ENCODE measurements at places on chromosomes 4 and X. TPM values are rescaled to one million over a fixed set of nuclear protein-coding genes. Genes with fewer than 3 reads are reported as not detected.

- no peak for DNase-seq
These were observed 128.1 kb upstream of the HPF1 start for GRCh38 chr4:169885893-169886292.

- no peak for DNase-seq
These were observed 291.0 kb upstream of the HAND2 start for GRCh38 chr4:173821036-173821435.

DNA sequence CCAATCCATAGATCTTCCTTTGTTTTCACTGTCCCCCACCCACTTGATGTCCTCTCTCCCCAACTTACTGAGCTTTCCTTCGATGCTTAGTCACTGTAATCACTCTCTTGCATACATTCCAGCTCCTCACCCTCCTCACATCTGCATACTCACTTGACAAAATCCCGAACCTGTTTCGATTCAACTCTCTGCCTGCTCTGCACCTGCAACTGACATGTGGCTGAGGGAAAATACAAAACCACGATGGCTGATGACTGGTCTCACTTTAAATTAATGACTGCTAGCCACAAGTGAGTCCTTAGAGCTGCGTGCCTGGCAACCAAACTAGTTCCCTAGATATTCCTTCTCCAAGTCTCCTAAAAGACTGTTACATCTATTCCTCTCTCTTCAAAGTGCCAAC lies 70.4 kb upstream of the FHL1 start:
- no peak for DNase-seq

DNA sequence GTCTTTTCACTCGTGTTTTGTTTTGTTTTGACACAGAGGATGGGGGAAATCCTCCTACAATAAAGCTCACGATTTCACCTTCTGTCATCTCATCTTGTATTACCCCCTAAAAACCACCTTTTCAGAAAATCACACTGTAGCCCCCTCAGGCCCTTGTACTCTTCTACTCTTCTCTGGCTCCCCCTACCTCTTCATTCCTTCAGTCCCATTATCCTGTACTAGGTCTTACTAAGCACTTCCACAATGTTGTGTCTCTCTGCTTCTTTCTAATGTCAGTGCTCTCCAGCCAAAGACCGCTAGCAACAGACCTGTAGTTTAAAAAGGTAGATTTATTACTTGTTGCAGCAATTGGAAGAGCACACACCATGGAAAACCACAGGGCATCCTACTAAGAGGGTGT lies 30.0 kb upstream of the RNF128 start:
- DNase-seq: no peak

GRCh38 chr4:81471298-81471587 lies 464 bp downstream of the RASGEF1B start:
- no peak for DNase-seq

DNA sequence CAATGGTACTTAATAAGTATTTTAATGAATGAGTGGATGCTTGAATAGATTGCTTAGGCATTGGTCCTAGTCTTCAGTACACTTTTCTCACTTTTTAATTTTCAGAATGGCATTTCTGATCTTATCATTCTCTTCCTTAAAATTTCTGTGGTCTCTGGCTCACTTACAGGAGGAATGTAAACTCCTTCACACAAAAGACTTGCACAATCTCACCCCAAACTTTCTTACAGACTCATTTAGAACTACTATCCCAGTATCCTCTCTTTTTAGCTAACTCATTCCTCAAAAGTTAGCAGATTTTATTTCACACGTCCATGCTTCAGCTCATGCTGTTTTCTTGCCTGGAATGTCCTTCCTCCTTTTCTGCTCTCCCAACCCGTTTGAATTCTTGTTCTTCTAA lies 350.1 kb downstream of the GRXCR1 start:
- no peak for DNase-seq

The PCDH11X gene
- total RNA-seq: 4.1 TPM

The TMEM187 gene
- total RNA-seq: 2.9 TPM
